Chondrocyte (in vitro differentiated cells): ENCODE measurements at places on chromosomes 7 and 10. TPM values are rescaled to one million over a fixed set of nuclear protein-coding genes. Genes with fewer than 3 reads are reported as not detected.

The MYO3A gene
- not detected in 3 replicates for total RNA-seq

The RELN gene
- total RNA-seq: 0.22 TPM in 1 of 3 replicates, not detected in the others

The PNLIPRP2 gene
- not detected in 3 replicates for total RNA-seq

The TUBAL3 gene
- not detected in 3 replicates for total RNA-seq

The PPA1 gene
- total RNA-seq: 67.4 to 74.9 TPM (median 69.0 TPM) in 3 replicates

The CYREN gene
- total RNA-seq: 26.4 to 33.7 TPM (median 30.2 TPM) in 3 replicates

The GET4 gene
- total RNA-seq: 26.8 to 34.7 TPM (median 28.0 TPM) in 3 replicates

The OR6B1 gene
- not detected in 3 replicates for total RNA-seq

The VWDE gene
- total RNA-seq: not detected in 3 replicates

The TMEM209 gene
- total RNA-seq: 13.2 to 14.8 TPM (median 14.8 TPM) in 3 replicates

The HYAL4 gene
- total RNA-seq: not detected in 3 replicates

The GRK5 gene
- 11.7 to 16.4 TPM (median 15.7 TPM) in 3 replicates for total RNA-seq

The PRR15 gene
- total RNA-seq: 2.5 to 6.3 TPM (median 2.7 TPM) in 3 replicates

The GSAP gene
- 0.58 to 3.1 TPM (median 1.9 TPM) in 3 replicates for total RNA-seq

The KIAA1217 gene
- total RNA-seq: 12.4 to 15.1 TPM (median 13.2 TPM) in 3 replicates

The GHRHR gene
- not detected in 3 replicates for total RNA-seq

The PROSER2 gene
- 15.2 to 23.8 TPM (median 15.6 TPM) in 3 replicates for total RNA-seq

The PLAC9 gene
- total RNA-seq: 121 to 198 TPM (median 193 TPM) in 3 replicates

The GTF2IRD1 gene
- total RNA-seq: 32.4 to 48.5 TPM (median 46.5 TPM) in 3 replicates

The IKZF1 gene
- total RNA-seq: not detected in 3 replicates

The CYP3A5 gene
- total RNA-seq: not detected in 3 replicates

The ARHGAP22 gene
- total RNA-seq: 0.94 to 8.8 TPM (median 7.1 TPM) in 3 replicates

The SPOCK2 gene
- 0.32 to 1.4 TPM (median 0.80 TPM) in 3 replicates for total RNA-seq

The ITIH2 gene
- 0.87 TPM in 1 of 3 replicates, not detected in the others for total RNA-seq

The TRIM50 gene
- total RNA-seq: not detected in 3 replicates

The PNLIPRP3 gene
- not detected in 3 replicates for total RNA-seq

The GJD4 gene
- total RNA-seq: not detected in 3 replicates

The HNRNPF gene
- 122 to 126 TPM (median 123 TPM) in 3 replicates for total RNA-seq

The ZNF488 gene
- 0.10 to 1.1 TPM (median 0.17 TPM) in 3 replicates for total RNA-seq

The VSIR gene
- 0.49 to 1.3 TPM in 2 of 3 replicates, not detected in the other for total RNA-seq

The ABCB4 gene
- total RNA-seq: 0.10 to 0.15 TPM in 2 of 3 replicates, not detected in the other

The AMPH gene
- 2.3 to 21.8 TPM (median 2.9 TPM) in 3 replicates for total RNA-seq

The TTYH3 gene
- 196 to 209 TPM (median 198 TPM) in 3 replicates for total RNA-seq

The SLC13A1 gene
- total RNA-seq: not detected in 3 replicates

The GNAT3 gene
- total RNA-seq: not detected in 3 replicates

The FASTK gene
- 83.8 to 146 TPM (median 94.0 TPM) in 3 replicates for total RNA-seq

The ERVW-1 gene
- not detected in 3 replicates for total RNA-seq

The GIMAP2 gene
- total RNA-seq: not detected in 3 replicates

The RBM28 gene
- total RNA-seq: 32.2 to 49.7 TPM (median 35.2 TPM) in 3 replicates

The LRRC61 gene
- 1.5 to 1.7 TPM in 2 of 3 replicates, not detected in the other for total RNA-seq

The NANOS1 gene
- 3.8 to 9.7 TPM (median 4.5 TPM) in 3 replicates for total RNA-seq

The GIMAP4 gene
- not detected in 3 replicates for total RNA-seq

The GBX1 gene
- not detected in 3 replicates for total RNA-seq
